ENCODE measurements at places on chromosomes 13 and 19.

- no peak for DNase-seq
These were observed 110.9 kb downstream of the IER2 start for GRCh38 chr19:13260883-13261653.

GRCh38 chr13:80235166-80235966, 105.6 kb downstream of the SPRY2 start:
- no peak for DNase-seq

DNA sequence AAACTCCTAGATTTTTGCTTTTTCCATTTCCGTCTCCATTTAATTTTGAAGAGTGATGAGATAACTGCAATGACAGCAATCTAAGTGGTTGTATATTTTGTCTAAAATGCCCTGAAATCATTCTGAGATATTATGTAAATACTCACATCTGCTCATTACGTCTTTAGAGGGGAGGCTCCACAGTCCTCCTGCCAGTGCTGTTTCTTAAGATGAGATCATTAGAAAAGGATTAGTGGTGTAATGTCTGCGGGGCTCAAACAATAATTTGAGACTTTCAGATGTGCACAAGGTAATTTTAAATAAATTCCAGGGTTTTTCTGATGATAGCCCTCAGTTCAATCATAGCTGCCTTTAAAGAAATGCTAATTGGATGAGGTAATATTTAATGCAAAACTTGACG, 437.9 kb downstream of the FOXO1 start:
- no peak for DNase-seq

DNA sequence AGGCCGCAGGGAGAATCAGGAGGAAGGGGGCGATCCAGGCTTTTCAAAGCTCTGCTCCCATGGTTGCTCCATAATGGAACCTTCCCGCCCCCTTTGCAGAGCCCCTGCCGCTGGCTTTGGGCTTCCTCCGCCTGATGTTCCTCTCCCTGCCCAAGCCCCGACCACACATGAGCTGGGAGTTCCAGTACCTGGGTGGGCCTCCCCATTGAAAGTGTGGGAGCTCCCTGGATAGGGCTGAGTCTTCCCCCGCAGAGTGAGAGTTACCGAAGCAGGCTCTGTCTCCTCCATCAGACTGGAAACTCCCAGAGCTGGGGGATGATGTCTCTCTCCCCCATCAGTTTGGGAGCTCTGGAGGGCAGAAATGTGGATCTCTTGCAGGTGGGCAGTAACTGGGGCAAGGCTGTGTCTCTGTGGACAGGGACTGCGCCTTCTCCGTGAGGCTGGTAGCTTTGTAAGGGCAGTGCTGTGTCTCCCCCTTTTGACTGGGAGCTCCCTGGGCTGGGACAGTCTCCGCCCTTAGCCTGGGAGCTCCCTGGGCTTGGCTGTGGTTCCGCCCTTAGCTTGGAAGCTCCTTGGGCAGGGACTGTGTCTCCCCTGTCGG, 722 bp downstream of the DCAF15 start:
- no peak for DNase-seq

DNA sequence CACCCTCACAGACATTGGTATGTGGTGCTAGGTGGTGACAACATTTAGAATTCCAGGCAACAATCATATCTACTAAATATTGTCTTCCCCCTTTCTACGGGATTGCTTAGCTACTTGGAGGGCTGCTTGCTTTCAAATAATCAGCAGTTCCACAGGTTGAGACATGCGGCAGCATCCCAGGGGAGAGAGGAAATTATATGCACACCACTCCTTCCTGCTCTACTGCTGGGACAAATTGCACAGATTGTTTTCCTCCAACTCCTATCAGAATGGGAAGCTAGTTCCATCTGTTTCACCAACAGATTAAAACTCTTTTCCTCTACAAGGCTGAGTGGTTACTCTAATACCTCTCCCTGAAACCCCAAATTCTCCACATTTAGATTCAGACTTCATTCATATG, 275.4 kb downstream of the DNAJC15 start:
- DNase-seq: no peak

- no peak for DNase-seq
These were observed 104.7 kb upstream of the CLDN10 start for GRCh38 chr13:95447814-95448213.

GRCh38 chr19:48683349-48683748, 10.5 kb upstream of the NTN5 start:
- DNase-seq: no peak

DNA sequence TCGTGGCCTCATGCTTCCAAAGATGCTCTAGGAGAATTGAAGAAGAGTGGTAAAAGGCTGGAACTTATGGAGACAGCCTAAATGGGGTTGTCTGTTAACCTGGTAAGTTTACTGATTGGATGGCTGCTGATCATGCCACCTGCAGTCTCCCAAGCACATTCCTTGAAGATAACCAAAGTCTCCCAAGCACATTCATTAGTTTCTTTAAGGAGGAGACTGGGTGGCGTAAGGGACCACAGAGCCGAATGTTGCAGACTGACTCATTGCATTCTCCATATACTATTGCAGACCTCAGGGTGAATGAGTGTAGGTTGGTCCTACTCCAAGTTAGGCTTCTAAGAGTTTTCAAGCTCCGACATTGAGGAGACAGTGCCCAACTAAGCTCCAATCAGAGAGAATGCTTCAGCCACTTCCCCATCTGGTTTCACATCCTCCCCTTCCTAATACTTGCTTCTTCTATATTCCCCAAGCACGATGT, at the start of gene IGFL3:
Gene IGFL3, minus strand, starts transcription at position 51 of the 478 bp plus-strand sequence. Its CDS starts 39 bp downstream, at position 12.
- no peak for DNase-seq

DNA sequence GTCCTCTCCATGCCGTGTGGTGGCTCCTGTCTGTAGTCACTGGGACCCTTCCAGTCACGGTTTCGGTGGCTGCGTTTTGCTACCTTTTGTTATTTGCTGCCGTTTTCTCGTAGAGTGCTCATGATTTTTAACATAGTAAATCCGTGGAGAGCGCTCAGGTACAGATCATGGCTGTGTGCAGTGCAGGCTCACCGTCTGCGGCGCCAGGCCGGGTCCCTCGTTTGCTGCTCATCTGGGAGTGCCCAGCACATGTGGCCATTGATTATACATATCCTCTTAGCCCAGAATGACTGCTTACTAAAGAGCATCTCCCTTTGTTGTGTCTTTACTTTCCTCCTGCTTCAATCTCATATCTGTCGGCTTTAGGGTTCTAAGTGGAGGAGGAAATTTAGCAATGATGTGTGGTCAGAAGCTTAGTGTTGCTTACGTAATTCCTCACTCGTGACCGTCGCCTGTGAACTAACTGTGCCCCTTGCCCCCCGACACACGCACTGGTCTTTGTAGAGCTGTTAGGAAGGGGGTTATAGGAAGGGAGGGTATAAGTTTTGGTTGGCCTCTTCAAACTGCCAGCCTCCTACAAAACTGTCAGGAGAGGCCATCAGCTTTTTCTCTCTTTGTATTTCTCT, 31.8 kb downstream of the TFDP1 start:
- DNase-seq: no peak

- no peak for DNase-seq
These were observed 121.7 kb upstream of the MAB21L1 start for GRCh38 chr13:35598233-35598632.

GRCh38 chr19:28539759-28540158, 673.2 kb downstream of the UQCRFS1 start:
- no peak for DNase-seq

- DNase-seq: no peak
These were observed 969 bp upstream of the POMP start for GRCh38 chr13:28657784-28658538.

Measured in mesothelial cell of epicardium (in vitro differentiated cells).